Transverse colon (tissue), 4 donors: ENCODE measurements at places on chromosomes 16 and 17. TPM values are rescaled to one million over a fixed set of nuclear protein-coding genes. Genes with fewer than 3 reads are reported as not detected.

KIF19 gene
- total RNA-seq = 1.4 TPM

GLIS2 gene
- total RNA-seq = 1.1 TPM

FOXL1 gene
- total RNA-seq = 1.2 TPM

ZNF319 gene
- 11.6 TPM for total RNA-seq

IRX3 gene
- 0.16 TPM for total RNA-seq
